Posterior cingulate gyrus (tissue), 11 donors: ENCODE measurements at places on chromosomes 7 and 10.

GRCh38 chr10:77899080-77899477, 27.5 kb downstream of the DLG5 start:
- no peak for DNase-seq

DNA sequence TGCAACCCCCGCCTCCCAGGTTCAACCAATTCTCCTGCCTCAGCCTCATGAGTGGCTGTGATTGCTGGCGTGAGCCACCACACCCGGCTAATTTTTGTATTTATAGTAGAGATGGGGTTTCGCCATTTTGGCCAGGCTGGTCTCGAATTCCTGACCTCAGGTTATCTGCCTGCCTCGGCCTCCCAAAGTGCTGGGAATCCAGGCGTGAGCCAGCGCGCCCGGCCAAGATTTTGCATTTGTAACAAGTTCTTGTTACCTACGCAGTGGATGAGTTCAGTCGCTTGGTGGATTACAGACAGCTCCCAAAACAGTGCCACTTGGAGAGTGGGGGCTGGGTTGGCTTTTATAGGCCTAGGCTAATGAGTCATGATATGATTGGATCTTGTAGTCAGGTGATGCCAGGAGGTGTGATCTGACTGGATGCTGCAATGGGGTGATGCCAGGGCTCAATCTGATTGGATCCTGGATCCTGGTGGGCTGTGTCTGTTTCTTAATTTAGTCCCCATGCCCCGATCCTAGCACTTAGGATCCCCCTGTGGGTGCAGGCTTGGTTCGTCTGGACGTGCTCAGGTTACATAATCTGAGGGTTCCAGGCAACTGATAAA, 20.3 kb downstream of the SBDS start:
- DNase-seq: no peak

GRCh38 chr10:95758351-95759025, 2.5 kb downstream of the ENTPD1 start:
- DNase-seq: no peak

GRCh38 chr10:76729841-76730487, 907.6 kb downstream of the KCNMA1 start:
- no peak for DNase-seq

- DNase-seq: no peak
These were observed 2.0 kb upstream of the HOGA1 start for GRCh38 chr10:97582169-97582568.

- DNase-seq: peak; percentile 5
These were observed 40.9 kb downstream of the PPIF start for GRCh38 chr10:79387974-79388850.

- no peak for DNase-seq
These were observed 3.2 kb upstream of the BLOC1S2 start for GRCh38 chr10:100289641-100290040.

DNA sequence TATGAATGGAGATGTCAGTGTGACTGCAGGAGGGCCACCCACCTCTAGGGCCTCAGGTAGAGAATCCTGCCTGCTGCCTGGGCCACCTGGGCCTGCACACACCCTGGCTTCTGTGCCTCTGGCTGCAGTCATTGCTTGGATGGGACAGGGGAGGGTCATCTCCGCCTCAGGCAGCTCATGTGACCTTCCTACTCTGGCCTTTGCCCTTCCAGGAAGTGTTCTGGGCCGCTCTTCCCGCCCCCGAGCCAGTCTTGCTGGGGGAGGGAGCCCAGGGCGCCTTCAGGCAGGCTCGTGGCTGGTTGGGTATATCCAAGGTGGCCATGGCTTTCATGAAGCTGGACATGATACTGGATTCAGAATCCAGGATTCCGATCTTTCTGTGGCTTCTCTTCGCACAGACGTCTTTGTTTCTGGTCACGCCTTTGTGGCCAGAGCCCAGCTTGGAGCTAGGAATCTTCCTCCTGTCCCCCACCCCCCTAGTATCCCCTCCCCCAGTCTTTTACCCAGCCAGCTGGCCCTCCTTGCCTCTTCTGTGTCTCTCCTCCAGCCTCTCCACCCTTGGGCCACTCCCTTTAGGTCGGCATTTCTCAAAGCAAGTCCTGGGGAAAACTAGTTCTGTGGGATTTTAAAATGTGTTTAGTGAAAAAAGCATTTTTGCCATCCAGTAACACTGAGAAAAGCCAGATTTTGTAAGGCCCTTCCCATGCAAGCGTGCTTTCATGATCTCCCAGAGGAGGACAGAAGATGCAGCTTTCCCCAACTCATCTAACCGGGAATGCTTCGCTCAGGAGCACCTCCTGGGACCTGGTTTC, 119.6 kb downstream of the ZMIZ1 start:
- DNase-seq: no peak

DNA sequence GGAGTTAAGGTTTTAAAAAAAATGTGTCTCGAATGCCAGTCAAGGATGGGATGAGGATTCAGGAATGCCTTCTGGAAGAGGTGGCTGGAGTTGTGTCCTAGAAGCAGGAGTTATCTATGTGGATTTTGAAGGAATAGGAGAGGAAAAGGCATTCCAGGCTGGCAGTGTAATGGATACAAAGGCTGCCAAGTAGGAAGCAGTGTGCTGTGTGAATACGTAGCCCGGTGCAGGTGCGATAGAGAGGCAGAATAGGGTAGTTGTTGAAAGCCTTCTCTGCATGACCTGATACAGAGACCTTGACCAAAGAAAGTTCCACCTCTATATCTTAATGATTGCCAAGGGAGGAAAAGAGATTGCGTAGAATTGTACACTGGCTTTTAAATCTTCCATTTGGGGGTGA, 128.1 kb upstream of the ITGB1 start:
- no peak for DNase-seq

DNA sequence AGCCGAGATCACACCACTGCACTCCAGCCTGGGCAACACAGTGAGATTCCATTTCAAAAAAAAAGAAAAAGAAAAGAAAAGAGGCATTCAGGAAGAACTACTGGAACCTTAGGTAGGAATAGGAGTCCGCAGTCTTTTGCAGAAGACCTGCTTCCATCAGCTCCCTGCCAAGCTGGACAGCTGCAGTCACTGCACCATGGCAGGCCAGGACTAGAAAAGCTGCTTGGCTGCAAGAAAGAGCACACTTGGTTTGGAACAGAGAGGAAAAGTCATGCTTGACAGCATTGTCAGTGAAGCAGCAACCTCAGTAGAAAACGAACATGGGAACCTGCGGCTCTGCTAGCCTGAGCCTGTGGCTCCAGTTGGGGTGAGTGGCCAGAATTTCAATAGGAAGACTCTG, 104.3 kb downstream of the MARCHF5 start:
- DNase-seq: no peak

DNA sequence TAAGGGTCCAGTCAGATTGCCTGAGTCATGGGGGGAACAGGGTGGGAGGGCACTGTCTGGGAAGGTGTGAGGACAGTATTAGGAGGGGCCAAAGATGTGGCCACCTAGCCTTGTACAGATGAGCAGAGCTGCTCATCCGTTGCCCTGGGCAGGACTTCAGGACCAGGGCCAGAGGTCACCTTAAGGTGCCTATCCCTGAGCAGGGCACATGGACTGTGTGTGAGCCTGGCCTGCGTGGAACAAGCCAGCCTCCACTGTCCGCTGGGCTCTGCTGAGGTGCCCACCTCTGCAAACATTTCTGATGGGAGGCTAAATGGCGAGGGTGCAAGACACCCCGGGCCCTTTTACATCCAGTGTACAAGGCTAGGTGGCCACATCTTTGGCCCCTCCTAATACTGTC, 3.4 kb upstream of the OPN1SW start:
- DNase-seq: no peak

DNA sequence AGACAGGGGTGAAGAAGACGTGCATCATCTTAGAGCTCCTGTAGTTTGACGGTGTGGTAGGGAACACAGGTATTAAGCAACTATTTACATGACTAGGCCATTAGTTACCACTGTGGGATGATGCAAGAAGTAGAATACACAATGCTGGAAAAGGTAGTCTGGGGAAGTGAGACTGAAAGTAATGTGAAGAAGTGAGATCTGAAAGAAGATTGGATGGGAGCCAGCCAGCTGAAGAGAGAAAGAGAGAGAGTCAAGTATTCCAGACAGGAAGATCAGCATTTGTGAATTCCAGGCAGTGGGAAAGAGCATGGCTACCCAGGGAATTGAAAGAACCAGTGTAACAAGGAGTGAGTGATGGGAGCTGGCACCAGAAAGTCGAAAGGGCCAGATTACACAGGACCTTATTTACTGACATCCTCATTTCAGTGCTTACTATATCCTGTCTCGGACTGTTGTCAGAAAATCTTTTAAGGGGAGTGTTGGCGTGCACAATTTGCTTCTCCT, 4.0 kb upstream of the CFAP58 start:
- no peak for DNase-seq

DNA sequence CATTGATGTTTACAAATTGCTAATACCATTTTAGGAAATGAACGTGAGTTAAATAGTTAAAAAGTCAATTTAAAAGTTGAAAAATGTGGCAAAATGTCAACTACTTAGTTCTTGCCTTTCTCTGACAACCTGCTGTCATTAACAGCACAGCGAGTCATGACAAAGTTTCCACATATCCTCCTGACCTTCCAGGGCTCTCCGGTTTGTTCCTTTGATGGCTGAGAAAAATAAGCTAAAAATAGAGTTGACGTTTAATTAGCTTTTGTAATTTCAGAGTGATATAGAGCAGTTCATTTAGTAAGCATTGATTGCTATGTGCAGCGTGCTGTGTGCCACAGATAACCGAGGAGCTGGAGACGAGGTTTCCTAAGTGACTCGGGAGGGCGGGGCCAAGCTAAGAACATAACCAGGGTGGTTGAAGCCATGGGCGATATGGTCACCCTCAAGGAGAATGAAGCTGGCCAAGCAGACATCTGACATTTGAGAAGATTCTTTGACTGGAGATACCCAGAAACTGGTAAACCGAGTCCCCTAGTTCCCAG, 47.9 kb downstream of the OGDH start:
- no peak for DNase-seq

- no peak for DNase-seq
These were observed 82.6 kb downstream of the PRKG1 start for GRCh38 chr10:51156926-51157325.
